ENCODE measurements at places on chromosomes 5 and 9.

DNA sequence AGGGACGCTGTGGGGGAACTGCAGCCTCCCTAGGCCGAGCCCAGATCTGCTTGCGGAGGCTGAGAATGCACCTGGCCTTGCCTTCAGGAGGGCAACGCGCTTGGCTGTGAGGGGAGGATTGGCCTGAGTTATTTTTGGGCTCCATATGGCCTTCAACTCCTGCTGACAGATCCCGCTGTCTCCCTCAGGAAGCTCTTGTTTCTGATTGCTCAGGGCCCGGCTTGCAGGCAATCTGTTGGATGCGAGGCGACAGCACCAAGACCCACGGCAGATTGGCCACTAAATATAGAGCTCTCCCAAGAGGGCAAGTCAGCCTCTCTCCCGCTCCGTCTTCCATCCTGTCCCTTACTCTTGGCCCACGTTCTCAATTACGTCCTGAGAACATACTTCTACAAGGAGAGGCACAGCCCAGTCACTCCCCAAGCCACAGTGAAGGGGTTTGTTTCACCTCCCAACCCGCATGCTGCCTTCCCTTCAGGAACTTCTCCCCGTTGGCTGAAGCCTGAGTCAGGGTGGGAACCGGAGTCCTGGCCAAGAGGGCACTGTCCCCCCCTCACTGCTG is 53.6 kb downstream of the RASGEF1C start:
- DNase-seq = peak; percentile 30

GRCh38 chr9:504921-505740 is 290.5 kb downstream of the DOCK8 start:
- DNase-seq = peak; percentile 64

- no peak for DNase-seq
Measured at GRCh38 chr9:124626276-124626675, 119.1 kb upstream of the NR5A1 start.

GRCh38 chr5:68077349-68077894 is 138.1 kb upstream of the PIK3R1 start:
- no peak for DNase-seq

DNA sequence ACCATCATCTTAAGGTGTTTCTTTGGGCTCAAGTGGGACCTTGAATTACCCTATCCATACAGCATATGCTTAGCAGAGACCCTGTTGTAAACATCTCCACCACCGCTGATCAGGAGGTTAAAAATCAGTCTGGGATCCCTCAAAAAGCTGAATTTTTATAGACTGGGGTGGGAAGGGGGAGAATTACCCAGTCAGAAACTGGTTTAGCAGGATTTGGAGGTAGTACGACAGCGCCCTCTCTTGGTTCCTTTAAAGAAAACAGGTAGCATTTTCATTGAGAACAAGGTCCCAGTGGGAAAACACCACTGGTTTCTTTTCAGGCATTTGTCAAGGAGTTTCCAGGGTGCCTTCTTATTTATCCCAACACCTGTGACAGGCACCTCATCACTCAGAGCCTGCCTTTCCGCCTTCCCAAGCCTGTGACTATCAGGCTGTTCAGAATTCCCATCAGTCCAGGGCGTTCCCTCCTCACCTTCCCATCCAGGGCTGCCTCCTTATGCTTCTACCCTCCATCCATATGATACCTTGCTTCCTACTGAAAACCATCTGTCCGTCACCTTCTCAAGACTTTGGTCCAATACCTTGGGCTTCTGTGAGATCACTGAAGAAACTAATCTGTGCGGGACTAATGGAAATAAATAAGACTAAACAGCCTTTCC is 203.8 kb upstream of the RAI14 start:
- DNase-seq = no peak

DNA sequence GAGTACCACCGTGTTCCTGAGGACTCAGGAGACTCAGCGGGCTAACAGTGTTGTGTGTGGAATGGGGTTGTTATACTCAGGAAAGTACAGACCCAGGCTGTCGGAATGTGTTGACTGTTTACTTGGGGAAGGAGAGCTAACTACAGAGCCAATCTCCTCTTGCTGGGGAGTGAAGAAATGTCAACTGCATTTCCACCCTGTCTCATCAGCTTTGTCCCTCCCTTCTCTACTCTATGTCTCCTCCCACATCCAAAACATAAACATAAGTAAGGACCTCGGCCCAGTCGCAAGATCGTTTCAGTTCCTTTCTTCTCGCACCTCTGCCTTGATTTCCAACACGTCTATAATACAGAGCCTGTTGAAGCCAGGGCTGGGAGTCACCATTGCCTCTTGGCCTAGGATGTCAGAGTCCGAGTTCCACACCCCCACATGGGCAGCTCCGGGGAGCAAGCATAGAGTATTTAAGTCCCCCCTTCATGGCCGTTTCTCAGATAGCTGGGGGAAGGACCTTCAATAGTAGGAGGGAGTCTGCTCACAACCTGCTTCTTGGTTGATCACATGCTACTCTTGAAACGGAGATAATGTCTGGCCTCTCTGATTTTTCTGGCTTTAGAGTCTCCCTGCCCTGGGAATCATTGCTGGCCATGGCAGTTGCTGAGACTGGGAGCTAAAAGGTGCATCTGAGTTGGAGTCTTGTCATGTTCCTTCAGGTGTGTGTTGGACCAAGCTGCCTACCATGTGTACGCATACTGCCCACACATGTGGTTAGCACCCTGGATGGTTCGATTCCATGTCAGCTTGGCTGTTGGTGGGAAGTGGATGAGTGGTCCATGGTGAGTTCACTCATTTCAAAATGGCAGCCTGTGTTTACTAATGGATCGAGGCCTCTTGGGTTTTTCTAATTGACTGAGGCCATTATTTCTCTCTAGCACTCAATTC is 147.3 kb downstream of the MTX3 start:
- no peak for DNase-seq
